NCI-H345 (cell line): ENCODE measurements at places on chromosomes 7 and 10.

DNA sequence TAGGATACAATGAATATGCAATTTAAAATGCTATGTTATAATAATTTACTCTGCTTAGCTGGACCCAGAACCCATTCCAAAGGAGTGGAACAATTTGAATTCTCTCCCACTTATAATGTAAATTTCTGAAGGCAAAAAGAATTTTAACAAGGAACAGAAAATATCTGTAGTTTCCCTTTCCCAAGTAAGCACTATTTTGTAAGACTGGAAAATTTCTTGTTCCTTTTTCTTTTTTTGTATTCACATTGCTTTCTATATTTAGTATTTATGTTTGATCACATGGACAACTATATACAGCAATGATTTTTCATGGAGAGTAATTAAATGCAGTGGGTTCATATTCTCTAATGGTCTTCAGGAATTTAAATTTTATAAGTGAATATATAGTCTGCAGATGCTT lies 127.4 kb downstream of the GPR85 start:
- DNase-seq = no peak

GRCh38 chr7:106865130-106866041 lies at the start of gene PIK3CG:
Gene PIK3CG (plus strand): TSS chr7:106865282. CDS start chr7:106867562, 2,280 bp downstream.
- no peak for DNase-seq

DNA sequence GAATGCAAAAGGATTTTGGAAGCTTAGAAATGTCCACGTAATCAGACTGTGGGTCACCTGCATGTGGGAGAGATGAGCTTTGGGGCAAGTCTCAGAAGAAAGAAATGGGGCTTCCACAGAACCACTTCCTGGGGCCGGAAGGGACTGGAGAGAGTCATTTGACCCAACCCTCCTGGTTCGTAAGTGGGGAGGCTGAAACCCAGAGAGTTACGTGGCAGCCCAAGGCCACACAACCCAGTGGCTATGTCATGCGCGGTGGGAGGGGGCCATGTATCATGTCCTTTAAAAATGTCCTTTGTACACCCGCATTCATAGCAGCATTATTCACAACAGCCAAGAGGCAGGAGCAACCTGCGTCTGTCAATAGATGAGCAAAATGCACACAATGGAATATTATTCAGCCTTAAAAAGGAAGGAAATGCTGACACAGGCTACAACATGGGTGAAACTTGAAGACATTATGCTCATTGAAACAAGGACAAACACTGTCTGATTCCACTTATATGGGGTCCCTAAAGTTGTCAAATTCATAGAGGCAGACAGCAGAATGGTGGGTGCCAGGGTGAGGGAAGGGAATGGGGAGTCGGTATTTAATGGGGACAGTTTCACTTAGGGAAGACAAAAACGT lies 15.1 kb downstream of the CAMK2B start:
- DNase-seq = no peak

DNA sequence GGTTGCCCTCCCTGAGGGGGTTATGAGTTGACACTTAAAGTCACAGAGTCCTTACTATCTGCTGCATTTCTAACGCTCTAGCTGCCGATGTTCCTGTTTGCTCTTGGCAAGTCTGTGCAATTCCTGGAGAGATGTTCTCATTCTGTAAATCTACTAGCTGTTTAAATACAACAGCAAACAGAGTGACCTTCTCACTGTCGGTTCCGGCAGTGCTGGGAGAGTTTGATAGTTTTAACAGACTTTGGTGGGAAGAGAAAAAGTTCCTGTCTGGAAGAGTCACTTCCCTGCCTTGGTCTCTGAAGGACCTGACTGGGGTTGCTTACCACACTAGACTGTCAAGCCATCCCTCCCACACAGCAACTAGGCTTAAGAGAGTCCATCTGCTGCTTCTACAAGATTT lies 63.3 kb upstream of the ELMO1 start:
- no peak for DNase-seq

DNA sequence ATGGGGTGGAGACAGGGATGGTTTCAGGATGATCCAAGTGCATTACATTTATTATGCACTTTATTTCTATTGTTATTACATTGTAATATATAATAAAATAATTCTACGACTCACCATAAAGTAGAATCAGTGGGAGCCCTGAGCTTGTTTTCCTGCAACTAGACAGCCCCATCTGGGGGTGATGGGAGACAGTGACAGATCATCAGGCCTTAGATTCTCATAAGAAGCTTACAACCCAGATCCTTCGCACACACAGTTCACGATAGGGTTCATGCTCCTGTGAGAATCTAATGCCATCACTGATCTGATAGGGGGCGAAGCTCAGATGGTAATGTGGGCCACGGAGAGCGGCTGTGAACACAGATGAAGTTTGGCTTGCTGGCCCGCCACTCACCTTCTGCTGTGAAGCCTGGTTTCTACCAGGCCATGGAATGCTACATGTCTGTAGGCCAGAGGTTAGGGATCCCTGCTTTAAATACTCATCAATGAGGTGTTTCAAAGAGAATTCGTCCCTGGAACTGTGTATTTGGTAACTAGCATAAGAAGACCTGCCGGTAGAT lies 21.2 kb upstream of the PRKCQ start:
- no peak for DNase-seq

- DNase-seq = no peak
Observed at GRCh38 chr10:3085785-3086567, 18.6 kb downstream of the PFKP start.

GRCh38 chr10:123552760-123553554 lies 113.2 kb upstream of the GPR26 start:
- no peak for DNase-seq

DNA sequence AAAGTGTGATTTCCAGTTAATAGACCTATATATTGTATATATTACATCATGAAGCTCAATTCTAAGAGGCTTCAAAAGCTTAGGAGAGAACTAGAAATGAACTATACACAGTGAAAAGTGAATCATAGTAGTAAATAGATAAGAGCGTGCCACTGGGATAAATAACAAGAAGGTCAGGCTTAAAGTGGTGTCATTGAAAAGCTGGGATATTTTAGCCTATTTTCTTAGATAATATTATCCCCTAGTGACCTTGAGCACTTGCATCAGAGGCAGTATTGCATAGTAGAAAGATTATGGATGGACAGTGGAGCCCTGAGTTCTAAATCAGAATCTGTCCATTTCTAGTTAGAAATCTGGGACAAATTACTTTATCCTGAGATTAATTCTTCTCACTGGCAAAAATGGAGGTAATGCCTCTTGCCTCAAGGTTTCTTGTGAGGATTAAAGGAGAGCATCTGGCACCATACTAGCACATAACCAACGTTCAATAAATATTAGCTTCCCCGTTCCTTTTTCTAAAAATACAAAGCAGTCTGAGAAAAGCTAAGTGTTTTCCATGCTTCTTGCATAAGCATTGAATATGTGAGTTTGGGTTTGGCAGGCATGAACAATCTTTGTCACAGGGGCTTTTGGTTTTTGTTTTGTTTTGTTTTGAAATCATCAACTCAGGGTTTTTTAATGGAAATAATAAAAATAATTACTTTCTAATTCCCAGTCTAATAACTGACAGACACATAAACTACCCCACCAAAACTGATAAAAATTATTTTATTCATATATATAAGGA lies 27.3 kb upstream of the MACC1 start:
- DNase-seq = no peak

DNA sequence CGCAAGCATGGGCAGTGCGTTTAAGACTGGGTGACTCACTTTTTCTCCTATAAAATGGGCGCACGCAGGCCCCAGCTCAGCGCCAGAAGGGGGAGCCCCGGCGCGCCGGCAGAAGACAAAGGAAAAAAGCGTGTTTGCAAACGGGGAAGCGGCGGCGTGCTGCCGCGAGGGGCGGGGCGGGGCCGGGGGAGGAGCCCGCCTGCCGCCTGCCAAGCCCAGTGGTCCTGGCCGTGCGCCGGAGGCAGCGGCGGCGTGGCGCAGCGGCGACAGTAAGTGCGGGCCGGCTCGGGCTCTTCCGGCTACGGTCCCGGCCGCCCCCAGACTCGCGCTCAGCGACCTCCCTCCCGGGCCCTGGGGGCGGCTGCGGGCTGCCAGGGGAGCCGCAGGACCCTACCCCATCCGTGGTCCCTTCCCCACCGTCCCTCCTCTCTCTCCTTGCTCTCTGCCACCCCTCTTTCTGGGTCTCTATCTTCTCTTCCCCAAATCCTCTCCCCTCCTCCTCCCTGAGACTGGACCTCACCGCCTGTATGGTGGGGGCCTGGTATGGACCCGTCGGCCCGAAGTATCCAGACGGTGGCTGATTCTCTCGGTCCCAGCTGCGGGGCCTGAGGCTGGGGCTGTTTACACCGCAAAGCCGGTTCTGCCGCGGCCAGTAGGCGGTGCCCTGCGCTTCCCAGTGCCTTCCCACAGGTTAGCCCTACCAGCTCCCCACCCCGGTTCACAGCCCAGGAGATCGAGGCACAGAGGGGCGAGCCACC lies at the start of gene SLC29A3:
SLC29A3 (plus strand) TSS at position 218 of the 758 bp plus-strand sequence; CDS start at position 269, 51 bp downstream.
- peak; percentile 74 for DNase-seq

DNA sequence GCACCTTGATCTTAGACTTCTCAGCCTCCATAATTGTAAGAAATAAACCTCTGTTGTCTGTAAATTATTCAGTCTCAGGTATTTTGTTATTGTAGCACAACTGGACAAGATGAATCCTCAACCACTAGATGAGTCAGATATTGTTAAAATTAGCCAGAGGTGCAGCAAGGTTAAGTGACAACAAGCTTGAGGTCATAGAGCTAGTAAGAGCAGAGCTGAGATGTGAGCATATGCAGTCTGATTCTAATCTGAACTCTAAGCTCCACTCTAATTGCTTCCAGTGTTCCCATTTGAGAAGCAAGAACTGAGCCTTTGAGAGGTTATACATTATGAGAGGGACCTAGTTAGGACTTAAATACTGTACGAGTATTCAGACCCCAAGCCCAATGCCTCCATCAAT lies 93.1 kb downstream of the FZD1 start:
- DNase-seq = no peak

GRCh38 chr10:69344591-69345252 lies 66.4 kb downstream of the HK1 start:
- no peak for DNase-seq

- DNase-seq = no peak
Observed at GRCh38 chr10:7596356-7596755, 70.4 kb downstream of the ITIH5 start.
